LoVo (cell line): ENCODE measurements at places on chromosomes 16 and 17.

GRCh38 chr16:51569203-51569931 lies 418.3 kb upstream of the SALL1 start:
- no peak for DNase-seq

- DNase-seq: peak; percentile 61
Measured at GRCh38 chr17:81513372-81513752, 763 bp upstream of the ACTG1 start.

DNA sequence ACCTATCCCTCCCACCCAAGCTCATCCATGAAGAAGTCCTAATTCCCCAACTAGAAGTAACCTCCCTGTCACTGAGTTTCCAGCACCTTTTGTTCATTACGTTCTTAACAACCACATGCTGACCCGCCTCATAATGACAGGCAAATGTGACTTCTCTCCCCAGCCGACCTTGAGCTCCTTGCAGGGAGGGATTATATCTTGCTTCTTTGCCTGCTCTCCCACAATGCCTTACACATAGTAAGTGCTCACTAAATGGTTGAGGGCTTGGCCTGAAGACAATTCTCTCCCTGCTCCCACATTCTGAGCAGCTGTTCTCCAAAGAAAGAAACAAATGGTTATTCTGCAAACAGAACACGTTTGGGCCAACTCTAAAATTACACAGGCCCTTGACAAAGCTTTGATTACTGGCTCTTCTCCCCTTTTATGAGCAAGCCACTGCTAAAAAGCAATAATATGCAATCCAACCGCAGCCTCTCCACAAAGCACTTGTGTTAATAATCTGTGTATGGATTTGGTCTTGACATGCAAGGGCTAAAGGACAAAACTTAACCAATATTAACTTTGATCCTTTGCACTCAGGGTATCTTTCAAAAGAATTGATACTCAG lies 23.2 kb downstream of the SLC39A11 start:
- no peak for DNase-seq

- DNase-seq: no peak
Measured at GRCh38 chr16:30060346-30060745, 5.2 kb upstream of the ALDOA start.

DNA sequence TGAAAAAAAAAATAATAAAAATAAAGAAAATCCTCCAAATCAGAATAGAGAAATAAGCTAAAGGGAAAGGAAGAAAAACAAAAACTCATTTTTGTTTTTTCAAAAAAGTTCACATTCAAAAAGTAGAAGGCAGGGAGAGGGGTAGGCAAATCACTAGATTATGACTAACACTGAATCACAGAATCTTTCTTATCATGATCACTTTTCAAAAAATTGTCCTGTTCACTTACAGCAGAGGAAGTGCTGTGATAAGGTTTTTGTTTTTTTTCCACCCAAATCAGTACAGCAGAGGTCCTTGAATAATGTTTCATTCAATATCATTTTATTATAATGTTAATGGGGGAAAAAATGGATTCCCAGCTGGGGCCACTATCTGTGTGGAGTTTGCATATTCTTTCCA lies 106.4 kb downstream of the CA4 start:
- no peak for DNase-seq

DNA sequence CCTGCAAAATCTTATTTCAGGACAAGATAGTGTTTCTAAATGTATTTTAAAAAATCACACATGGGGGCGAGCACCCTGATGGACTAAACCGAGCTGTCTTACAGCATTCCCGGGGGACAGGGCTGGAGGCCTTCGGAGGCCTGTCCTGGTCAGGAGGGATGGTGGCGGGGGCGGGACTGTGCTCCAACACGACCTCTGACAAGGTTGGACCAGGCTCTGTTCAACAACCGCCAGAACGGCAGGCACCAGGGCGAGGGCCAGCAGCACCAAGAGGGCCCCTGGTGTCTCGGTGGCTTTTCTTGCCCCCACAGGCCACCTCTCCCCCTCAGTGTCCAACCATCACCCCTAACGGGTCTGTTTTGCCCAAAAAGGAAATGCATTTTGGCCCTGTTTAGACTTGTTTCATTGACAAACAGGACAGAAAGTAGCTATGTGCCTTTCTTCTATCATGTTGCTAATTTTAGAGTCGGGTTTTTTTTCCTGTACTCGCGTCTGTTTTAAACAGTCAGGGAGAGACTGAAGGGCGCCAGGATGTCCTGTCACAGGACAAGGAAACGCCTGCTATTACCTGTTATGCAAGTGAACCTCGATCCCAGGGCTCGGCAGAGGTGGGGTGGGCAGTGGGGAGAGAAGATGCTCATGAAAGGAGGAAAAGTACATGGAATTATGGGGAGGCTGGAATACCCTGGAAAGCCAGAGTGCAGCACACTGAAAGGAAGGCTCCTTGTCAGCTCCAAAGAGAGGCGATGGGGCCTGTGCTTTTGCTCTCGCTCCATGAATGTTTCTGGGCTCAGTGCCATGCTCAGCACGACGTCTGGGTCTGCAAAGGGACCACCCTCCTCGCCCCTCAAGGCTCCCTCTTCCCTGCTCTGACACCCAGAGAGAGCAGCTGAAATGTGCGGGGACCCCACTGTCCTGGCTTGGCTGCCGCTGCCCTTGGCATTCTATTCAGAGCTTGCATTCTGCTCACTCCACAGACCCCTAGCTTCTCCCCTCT lies 11.9 kb downstream of the TMEM204 start:
- DNase-seq: no peak

DNA sequence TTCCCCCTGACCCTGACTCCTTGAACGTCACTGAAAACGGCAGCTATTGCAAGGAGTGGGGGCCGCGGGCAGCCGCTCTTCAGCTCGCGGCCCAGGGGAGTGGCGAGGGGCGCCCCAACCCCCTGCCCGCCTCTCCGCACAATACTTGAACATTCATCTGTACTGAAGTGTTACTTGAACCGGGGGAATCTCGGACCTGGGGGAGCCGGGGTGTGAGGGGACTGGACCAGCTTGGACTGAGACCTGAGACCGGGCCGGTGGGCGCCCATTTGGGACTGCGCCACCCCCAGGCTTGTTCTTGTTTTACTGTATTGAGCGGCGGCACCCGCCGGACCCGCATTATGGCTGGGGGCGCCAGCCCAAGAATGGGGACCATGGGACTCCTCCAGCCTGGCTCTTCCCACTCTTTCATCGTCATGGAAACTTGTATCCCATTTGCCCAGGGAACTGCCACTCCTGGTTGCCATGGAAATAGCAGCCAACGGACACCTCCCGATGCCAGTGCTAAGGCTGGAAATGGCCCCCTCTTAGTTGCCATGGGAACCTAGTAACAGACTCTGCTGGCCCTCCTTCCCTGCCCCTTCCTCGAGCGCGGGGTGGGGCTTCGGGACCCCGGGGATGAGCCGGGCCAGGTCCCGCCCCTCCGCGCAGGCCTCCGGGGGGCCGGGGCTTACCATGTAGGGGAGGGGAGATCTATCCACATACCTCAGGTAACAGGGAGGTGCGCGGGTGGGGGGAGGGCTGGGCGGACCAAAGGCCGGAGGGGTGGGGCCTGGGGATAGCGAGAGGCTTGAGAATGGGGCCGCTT lies 805 bp upstream of the ORAI3 start:
- no peak for DNase-seq

GRCh38 chr17:48558057-48558830 lies 13.3 kb upstream of the HOXB2 start:
- no peak for DNase-seq

GRCh38 chr16:75865736-75866135 lies 139.4 kb upstream of the CPHXL start:
- DNase-seq: no peak

DNA sequence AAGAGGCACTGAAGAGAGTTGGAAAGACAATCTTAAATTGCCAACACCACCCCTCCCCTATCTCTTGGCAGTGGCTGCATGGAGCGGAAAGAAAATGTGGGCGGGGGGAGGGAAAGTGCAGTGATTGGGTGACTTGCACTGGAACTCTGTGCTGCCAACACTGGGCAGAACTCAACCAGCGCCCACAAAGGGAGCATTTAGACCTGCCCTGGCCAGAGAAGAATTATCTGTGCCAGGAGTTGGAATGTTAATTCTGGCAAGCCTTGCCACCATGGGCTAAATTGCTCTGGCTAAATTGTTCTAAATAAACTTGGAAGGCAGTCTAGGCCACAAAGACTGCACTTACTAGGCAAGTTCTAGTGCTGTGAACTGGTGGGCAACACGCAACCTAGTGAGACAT lies 6.5 kb upstream of the CCL13 start:
- no peak for DNase-seq

DNA sequence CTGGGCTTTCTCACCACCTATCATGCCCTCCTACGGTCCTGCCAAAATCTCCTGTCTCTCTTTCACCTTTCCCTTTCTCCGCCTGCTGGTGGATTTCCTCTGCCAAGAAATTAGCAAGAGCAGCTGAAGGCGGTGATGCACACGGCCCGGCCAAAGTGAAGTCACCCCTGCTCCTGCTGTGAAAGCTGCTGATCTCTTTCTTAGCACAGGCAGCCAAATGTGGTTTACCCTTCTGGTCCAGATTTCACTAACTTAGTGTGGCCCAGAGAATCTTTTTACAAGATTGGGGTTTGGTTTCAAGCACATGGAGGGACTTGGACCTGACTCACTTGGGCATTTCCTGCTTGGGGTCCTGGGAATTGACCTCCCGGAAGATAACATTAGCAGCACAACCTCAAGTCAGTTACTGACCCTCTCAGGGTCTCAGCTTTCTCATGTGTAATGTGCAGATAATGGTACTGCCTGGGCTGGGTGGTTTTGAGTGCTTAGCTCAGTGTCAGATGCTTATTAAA lies 155.7 kb downstream of the SOCS1 start:
- no peak for DNase-seq

DNA sequence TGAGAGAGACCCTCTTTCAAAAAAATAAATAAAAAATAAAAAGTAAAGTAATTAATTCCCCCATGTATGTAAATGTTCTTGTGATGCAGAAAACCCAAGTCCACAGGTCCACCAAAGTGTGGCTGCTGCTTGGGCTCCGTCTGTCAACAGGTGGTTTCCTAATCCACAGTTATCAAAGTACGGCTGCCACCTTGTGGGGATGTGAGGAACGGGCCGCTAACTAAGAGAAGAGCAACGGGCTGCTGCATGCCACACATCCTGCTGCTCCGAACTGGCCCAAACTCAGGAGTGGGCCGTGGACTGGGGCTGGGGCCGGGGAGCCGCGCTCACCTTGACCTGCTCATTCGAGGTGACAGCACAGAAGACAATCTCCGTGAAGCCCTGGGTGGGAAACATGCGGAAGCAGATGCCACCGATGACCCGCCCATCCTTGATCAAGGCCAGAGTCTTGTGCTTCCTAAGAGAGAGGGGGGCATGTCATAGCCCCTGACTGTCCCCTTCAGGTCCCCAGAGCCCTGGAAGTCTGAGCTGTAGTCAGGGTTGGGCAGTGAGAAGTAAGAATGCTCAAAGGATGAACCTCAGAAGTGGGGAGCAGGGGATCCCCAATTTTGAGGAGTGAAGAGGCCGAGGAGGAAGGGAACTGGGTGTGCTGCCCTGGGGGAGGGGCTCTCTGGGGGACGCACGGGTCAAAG lies 4.3 kb downstream of the KAT2A start:
- peak; percentile 69 for DNase-seq

- no peak for DNase-seq
Measured at GRCh38 chr16:19138601-19139000, 24.8 kb downstream of the ITPRIPL2 start.
